ENCODE measurements at places on chromosomes 16 and 17.

GRCh38 chr16:66476328-66477027 is 49.4 kb downstream of the BEAN1 start:
- peak; percentile 24 for DNase-seq

DNA sequence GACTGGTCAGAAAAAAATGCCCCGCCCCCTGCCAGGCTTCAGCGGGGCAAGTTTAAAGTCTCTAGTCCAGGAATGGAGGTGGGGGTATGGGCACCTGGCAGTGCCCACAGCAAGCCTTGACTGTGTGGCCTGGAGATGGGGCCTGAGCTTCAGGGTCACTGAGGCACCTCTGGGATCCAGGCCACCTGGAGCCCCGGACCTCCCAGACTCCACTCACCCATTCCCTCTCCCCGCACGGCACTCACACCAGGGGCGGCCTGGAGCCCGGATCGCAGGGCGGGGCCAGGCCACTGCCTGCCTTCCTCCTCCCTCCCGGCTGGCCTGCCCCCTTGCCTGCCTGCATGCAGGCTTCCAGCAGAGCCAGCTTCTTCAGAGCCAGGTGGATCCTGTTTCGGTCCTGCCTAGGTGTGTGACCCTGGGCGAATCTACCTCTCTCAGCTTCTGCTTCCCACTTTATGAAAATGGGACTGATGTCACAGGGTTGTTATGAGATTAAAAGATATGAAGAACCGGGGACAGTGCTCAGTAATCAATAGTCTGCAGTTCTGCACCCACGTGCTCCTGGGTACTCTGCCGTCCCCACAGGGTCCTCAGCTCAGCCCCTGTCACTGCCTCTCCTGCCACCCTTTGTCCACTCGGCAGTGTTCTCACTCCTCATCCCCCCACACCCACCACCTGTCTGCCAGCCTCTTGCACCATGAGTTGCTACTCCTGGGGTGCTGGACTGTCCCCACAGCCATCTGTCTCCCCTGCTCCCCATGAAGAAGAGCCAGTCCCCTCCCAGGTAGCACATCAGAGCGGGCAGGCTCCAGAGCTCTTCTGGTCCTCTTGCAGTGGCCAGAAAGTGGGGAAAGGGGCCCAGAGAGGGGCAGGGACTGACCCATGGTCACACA is 1.2 kb upstream of the TCAP start:
- no peak for DNase-seq

- DNase-seq = no peak
These were observed 92.7 kb downstream of the WSCD1 start for GRCh38 chr17:6162892-6163291.

- no peak for DNase-seq
These were observed 12.7 kb downstream of the WFDC1 start for GRCh38 chr16:84307209-84307954.

DNA sequence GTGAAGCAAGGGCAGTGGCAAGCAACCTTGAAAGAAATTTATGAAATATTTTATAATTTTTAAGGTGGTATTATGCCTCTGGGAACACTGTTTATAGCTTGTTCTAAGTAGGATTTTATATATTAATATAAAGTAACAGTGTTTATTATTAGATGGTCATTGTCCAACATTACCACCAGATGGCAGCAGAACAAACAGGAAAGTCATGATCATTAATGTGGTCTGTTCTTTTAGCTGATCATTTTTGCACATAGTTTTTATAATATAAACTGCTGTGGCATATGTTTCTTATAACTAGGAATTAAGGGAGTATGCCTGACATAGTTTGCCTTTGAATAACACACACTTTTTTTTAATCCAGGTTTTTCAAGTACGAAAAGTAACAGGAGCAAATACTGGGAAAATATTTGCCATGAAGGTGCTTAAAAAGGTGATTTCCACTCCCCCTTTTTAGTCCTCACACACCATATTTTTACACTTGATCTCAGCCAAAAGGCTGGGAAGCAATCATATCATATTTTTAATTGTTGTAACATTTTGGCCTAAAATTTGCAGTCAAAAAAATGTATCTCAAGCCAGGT is 21.4 kb downstream of the RPS6KB1 start:
- peak; percentile 81 for DNase-seq

- no peak for DNase-seq
These were observed 53.7 kb downstream of the NACA2 start for GRCh38 chr17:61537264-61537771.

GRCh38 chr16:88923926-88924833 is 52.8 kb downstream of the CBFA2T3 start:
- no peak for DNase-seq

- no peak for DNase-seq
These were observed 155.9 kb upstream of the HSBP1 start for GRCh38 chr16:83651871-83652270.

GRCh38 chr16:66278604-66279262 is 87.8 kb upstream of the CDH5 start:
- DNase-seq = no peak

DNA sequence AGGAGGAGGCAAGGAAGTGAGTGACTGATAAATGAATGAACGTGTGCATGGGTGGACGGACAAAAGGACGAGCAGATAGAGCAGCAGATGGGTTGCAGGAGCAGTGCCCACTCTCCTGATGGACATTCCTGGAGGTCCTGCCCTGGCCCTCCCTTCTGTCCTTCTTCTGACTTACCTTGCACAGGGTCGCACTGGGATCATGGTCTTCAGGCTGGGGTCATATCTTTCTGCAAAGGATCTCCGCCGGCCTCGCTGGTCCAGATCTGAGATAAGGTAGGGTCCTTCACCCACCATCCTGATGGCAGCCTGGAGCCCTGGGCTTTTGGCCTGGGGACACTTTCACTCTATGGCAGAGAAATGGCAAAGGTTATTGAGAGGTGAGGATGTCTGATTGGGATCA is 9.7 kb downstream of the ABCC12 start:
- no peak for DNase-seq

- no peak for DNase-seq
These were observed 6.8 kb upstream of the ANKS4B start for GRCh38 chr16:21226749-21227148.

DNA sequence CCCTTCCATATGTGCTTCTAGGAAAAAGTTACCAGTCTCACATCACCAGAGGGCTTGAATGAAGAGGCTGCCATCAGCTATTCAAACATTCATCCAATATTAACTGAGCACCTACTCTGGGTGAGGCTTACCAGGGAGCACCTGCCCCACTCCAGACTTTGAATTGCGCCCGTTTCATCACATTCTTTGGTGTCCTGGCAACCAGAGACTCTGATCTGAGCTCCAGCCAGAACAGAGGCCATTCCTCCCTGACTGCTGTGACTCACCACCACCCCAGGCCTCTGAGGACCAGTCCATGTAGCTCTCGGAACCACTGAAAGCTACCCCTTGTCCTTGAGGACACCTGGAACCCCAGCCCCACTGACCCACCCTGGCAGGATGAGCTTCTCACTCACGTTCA is at the start of gene C16orf96:
Gene C16orf96 (plus strand): TSS at position 229 of the 400 bp plus-strand sequence. CDS start 150 bp downstream, at position 379.
- DNase-seq = no peak

- peak; percentile 45 for DNase-seq
These were observed 611 bp downstream of the RRAD start for GRCh38 chr16:66924527-66925321.

- DNase-seq = peak; percentile 36
These were observed 1.1 kb upstream of the TRPV3 start for GRCh38 chr17:3558603-3559269.

All from suppressor macrophage treated with lipopolysaccharide for 1 hour (primary cell).